SIG-M5 (cell line): ENCODE measurements at places on chromosomes 5 and 9.

GRCh38 chr5:1495525-1495897 lies 28.2 kb downstream of the LPCAT1 start:
- DNase-seq: no peak

GRCh38 chr9:32558408-32558934 lies 6.1 kb upstream of the TOPORS start:
- no peak for DNase-seq

DNA sequence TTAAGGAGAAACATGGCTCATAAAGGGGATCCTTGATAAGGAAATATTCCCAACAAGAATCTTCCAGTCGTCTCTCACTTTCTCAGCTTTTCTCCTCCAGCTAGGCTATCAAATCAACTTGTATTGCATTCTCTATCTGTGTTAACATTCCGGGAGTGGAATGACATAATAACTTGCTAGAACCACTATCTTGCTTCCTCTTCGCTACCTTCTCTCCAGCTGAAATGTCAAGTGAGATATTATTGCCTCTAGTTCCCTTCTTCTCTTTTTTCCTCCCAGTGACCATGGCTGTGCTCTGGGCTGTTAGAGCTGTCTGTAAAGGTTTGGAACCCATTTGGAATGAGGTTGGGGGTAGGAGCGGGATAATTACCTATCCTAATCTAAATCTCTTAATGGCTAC lies 1329.5 kb upstream of the WWC1 start:
- DNase-seq: no peak

DNA sequence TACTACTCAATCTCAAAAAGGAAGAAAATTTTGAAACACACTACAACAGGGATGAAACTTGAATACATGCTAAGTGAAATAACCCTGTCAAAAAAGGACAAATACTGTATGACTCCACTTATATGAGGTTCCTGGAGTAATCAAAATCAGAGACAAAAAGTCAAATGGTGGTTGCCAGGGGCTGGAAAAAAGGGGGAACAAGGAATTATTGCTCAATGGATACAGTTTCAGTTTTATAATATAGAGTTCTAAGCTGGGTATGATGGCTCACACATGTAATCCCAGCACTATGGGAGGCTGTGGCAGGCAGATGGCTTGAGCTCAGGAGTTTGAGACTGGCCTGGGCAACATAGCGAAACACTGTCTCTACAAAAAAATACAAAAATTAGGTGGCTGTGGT lies 29.0 kb downstream of the ETF1 start:
- DNase-seq: no peak

DNA sequence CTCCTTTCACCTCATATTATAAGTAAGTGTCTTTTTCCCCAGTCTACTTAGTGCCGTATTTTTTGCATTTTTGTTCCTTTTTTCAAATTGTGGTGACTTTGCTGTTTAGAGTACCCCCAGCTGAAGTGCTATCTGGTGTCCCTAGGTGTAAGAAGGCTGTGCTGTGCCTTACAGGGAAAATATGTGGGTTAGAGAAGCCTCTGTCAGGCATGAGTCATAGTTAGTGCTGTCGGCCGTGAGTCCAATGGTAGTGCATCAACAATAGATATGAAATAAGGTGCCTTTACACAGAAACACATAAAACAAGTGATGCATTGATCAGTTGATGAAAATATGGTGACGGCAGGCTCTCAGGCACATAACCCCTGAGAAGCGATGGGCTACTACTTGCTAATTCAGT lies 20.1 kb downstream of the SYK start:
- DNase-seq: no peak

DNA sequence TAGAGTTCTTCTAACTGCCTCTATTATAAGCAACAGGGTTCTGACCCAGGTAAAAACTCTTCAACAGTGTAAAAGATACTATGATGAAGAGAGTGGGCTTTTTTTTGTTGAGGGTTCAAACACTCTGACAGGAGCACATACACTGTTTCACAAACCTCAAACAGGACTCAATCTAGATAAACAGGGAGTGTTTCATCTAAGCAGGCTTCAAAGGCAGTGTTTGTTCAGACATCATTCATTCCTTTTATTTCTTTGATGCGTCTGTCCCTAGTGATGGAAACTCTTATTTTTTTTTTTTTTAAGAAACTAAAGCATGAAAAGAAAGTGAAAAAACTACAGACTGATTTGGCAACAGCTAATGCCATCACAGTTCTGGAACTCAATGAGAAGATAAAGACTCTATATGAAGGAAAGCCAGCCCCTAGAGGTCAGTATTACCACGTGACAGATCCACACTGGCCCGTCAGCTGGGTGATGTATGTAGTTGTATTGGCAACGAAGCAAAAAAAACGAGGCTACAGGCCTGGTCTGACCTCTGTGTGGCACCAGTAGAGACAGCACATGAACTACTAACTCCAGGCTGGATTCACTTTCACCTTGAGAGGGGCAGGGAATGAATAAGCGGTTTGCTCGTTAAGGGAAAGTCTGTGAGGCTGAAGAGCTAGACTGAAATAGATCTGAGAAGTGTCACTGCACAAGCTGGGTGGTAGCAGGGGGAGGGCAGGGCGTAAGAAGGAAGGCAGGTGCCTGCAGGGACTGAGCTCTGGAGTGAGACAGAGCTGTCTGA lies 172.2 kb downstream of the CCDC192 start:
- no peak for DNase-seq

GRCh38 chr5:173563246-173563645 lies 53.2 kb downstream of the BOD1 start:
- DNase-seq: no peak

DNA sequence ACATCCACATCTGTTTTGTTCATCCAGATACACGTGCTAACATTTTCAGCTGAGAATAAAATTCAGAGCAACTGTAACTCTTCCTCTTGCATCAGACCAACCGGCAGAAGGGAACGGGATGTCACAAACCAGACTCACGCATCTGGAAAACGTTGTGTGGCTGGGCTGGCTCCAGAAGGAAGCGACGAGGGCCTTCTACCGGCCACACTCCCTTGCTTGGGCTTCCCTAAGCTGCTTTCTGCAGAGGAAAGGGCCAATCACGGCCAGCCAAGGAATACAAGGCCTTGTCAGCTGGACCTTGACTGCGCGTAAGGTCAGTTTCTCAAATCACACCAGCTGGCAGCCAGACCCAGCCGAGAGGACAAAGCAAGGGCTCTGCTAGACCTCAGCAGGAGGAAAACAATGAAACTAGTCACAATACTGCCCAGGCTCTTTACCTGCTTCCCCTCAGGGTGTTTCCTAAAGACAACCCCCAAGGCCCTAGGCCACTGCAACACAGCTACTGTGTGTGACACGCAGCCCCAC lies 106.1 kb downstream of the THBS4 start:
- no peak for DNase-seq

GRCh38 chr9:99075246-99075912 lies 29.5 kb upstream of the TGFBR1 start:
- DNase-seq: no peak

GRCh38 chr5:105034401-105034763 lies 1471.8 kb upstream of the NUDT12 start:
- no peak for DNase-seq

GRCh38 chr5:43386960-43387362 lies 25.2 kb downstream of the CCL28 start:
- no peak for DNase-seq

DNA sequence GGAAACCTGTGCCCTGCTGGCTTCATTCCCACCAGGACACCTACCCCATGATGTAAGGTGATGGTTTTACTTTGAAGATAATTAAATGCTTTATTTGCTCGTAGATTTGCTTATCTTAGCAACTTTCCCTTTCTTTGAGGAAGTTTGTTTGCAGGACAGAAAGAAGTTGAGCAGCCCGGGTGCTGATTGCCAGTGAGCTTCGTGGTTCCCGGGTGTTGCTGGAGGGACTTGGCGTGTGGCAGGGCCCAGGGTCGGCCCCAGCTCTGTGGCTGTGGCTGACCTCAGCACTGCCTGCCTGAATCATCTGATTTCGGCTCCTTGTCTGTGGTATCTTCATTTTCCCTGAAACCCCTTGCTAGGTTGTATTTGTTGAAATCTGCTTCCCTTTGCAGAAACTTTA lies 8.7 kb downstream of the POMT1 start:
- DNase-seq: no peak

DNA sequence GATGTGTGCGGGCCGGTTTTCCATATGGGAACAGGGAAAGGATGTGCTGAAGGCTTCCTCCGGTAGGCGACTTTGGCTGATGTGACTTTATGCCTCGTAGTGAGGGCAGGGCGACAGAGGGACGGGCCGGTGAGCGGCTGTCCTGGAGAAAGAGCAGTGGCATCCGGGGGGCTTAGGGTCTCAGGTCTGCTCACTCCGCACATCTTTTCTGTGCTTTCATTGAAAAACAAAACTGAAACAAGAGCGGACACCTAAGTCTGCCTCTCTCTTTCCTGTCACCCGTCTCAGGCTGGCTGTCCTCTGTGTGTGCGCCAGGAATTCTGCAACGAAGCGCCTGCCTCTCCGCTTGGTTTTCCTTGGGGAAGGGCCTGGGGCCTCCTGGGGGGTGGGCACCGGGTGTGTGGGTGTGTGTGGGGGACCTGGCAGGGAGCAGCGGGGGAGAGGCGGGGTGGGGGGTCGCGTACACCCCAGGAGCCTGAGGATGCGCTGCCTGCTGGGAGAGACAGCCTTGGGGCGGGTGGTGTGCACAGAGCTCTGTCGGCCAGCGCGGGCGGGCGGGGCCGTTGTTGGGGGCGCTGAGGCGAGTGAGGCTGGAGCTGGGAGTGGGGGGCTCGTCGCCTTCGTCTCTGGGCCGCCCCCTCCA lies 580 bp upstream of the PRRX2 start:
- no peak for DNase-seq

- DNase-seq: no peak
These were observed 37.8 kb upstream of the S1PR3 start for GRCh38 chr9:88953381-88954029.

GRCh38 chr9:14779566-14780022 lies 57.1 kb upstream of the CER1 start:
- DNase-seq: no peak

DNA sequence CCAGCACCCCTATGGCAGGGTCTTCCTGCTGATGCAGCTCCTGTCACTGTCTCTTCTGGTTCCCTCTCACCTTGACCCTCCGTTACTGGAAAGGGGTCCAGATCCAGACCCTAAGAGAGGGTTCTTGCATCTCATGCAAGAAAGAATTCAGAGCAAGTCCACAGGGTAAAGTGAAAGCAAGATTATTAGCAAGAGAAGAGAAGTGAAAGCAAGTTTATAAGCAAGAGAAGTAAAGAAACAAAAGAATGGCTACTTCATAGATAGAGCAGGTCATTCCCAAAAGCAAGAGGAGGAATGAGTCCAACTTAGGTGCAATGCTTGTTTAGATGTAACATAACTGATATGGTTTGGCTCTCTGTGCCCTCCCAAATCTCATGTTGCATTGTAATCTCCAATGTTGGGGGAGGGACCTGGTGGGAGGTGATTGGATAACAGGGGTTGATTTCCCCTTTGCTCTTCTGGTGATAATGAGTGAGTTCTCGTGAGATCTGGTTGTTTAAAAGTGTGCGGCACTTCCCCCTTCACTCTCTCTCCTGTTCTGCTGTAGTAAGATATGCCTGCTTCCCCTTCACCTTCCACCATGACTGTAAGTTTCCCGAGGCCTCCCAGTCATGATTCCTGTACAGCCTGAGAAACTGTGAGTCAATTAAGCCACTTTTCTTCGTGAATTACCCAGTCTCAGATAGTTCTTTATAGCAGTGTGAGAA lies 183.3 kb downstream of the MED10 start:
- no peak for DNase-seq

GRCh38 chr5:105587963-105588662 lies 2025.5 kb upstream of the NUDT12 start:
- DNase-seq: no peak

DNA sequence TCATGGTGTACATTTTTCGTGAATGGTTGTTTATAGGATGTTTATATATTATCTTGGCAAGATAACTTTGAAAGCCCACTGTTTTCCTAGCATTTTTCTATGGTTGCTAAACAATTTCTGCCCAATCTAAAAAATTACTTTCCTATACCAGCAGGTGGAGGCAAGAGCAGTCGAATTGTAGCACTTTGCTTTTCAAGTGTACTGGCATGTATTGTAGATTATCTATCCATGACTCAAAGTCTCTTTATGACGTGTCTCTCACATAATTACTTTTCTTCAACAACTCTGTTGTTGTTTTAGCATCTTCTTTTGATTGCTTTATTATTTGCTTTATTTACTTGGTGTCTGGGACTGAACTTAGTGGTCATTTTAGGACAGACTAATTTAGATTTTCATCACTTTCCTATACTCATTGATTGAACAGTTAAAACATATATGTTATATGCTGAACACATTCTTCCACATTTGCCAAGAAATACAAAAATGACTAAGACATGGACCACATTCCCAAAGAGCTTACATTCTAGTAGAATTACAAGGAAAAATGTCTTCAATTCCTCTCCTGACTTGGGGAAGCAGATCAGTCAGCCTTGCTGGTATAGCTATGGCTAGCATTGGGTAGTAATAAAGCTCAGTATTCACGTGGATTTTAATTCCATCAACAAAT lies 20.7 kb downstream of the NLN start:
- peak; percentile 20 for DNase-seq

GRCh38 chr9:126619361-126620135 lies 5.8 kb downstream of the LMX1B start:
- no peak for DNase-seq

DNA sequence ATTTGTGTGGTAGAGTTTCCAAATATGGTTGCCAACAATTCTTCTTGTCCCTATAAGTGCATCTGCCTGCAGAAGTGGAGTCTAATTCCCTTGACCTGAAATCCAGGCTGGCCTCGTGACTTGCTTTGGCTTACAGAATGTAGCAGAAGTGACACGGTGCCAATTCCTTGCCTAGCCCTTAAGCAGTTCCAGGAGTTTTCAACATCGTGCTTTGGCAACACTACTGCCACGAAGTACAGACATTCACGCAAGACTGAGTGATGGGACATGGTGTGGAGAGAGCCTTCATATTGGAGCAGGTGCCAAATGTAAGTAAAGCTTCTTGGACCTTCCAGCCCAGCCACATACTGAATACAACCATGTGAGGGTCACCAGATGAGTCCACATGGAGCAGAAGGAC lies 92.9 kb upstream of the NEK6 start:
- no peak for DNase-seq

- no peak for DNase-seq
These were observed 20.0 kb upstream of the TIFAB start for GRCh38 chr5:135472141-135472540.
